GM23248 (cell line): ENCODE measurements at places on chromosomes 5 and 9. TPM values are rescaled to one million over a fixed set of nuclear protein-coding genes. Genes with fewer than 3 reads are reported as not detected.

- no peak for DNase-seq
Measured at GRCh38 chr9:72995131-72996024, 42.5 kb upstream of the ALDH1A1 start.

DNA sequence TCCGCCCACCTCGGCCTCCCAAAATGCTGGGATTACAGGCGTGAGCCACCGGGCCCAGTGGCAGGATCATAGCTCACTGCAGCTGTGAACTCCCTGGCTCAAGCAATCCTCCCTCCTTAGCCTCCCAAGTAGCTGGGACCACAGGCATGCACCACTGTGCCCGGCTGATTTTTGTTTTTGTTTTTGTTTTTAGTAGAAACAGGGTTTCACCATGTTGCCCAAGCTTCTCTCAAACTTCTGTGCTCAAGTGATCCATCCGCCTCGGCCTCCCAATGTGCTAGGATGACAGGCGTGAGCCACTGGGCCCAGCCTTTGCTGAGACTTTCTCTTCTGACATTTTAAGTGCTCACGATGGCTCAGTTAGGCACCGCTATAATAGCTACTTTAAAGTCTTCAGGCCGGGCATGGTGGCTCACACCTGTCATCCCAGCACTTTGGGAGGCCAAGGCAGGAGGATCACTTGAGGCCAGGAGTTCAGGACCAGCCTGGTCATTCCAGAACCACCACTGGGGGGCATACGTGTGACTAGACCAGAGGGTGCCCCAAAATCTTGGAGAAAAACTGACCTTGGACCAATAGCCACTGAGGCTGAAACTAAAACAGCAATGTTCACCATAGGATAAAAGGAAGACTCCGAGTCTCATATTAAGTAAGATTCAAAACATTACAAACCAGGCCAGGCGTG, 3.1 kb upstream of the ENTPD8 start:
- DNase-seq, result no peak

- peak; percentile 67 for DNase-seq
Measured at GRCh38 chr9:113589890-113590289, 126.4 kb downstream of the RGS3 start.

Gene TAF11L10
- total RNA-seq, result not detected in 2 replicates

DNA sequence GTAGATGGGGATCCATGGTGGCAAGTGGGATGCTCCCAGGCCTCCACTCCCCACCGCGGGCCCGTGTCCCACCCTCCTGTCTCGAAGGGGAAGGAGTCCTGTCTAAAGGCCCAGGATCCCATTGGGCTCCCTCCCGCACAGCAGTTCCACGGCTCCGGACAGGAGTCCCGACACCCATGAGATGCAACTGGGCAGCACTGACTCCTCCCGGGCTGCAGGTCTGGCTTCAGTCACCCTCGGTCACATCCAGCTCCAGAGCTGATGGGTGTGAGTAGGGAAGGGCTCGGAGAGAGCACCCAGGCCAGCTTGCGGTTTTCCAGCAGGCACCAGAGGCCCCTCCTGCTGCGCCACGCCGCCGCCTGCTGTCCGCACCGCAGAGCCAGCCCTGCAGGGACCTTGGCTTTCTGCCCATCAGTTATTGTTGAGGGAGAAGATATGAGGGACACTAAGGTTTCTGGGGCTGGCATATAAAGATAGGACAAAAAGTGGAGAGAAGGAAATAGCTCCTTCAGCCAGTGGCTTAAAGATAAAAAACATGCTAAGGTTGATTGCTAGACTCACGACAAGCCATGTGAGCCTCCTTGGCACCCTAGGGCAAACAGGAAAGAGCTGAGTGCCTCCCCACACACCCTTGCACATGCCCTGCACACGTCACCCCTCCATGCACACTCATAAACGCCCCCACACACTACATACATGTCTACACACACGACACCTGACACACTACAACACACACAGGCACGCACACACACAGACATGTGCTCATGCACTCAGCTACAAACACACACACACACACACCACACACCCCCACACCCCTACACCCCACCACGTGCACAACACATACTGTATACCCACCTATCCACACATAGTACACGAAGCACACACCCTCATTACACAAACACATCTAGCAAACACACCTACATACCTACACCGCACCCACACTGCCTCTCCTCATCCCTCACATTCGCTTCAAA, 79.0 kb downstream of the AK8 start:
- no peak for DNase-seq

Gene SIT1
- total RNA-seq, result not detected in 2 replicates

GRCh38 chr9:89996116-89996515, 391.3 kb downstream of the GADD45G start:
- DNase-seq, result no peak

DNA sequence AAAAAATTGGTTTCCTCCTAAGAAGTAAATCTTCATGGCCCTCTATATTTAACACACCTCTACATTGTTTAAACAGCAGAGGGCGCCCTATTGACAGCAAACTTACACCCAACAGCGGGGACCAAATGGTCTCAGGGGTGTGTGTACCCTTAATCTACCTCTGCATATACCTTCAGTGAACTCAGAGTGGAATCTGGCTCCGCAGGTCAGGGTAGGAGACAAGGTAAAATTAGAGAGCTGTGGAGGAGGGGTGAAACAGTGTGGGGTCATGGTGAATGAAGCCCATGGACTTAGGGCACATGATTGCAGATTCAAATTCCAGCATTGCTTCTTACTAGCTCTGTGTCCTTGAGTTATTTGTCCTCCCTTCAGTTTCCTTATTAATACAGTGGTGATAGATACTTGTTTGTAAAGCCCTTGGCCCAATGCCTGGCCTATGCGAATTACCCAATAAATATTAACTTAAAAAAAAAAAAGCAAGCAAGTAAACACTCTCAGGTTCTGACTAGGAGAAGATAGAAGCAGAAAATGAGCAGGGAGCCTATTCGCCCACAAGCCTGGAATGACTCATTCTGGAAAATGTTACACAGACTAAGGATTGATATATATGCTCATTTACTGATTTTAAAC, 122.9 kb downstream of the CAVIN4 start:
- DNase-seq, result peak; percentile 42

Gene IFNA4
- total RNA-seq, result not detected in 2 replicates

GRCh38 chr9:111895996-111896941, at the start of gene UGCG:
TSS of gene UGCG (plus strand) at chr9:111896814. CDS start at chr9:111897216, 402 bp downstream.
- peak; percentile 96 for DNase-seq

DNA sequence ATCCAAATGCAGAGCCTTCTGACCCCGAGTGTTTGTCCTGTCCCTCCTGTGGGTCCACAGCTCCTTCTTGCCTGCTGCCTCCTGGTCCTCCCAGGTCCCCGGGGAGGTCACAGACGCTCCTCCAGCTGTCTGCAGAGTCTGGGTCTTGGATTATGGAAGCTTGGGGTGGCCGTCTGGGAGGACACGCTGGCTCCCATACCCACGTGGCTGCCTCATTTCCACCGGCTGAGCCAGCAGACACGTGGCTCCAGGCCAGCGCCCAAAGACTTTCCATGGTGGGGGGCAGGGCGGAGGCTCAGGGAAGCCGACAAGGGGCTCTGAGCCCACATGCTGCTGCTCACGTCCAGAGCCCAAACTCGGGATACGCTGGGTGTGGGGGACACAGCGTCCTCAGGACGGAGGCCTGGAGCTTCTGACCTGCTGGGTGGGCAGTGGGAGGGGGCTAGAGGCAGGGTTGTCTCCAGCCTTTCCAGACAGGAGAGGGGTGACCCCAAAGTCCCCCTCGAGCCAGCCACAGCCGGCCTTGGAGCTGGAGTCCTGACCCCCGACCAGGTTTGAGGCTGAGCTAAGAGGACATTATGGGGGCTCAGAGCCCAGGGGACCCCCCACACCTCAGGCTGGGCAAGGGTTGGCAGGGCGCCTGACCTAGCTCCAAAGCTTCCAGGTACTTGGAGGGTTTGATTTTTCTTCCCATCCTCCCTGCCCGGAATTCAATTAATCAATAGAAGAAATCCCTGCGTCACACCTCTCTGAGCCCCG, 24.2 kb upstream of the RNU6ATAC start:
- peak; percentile 46 for DNase-seq

GRCh38 chr9:110129425-110129824, 78.5 kb downstream of the C9orf152 start:
- no peak for DNase-seq

DNA sequence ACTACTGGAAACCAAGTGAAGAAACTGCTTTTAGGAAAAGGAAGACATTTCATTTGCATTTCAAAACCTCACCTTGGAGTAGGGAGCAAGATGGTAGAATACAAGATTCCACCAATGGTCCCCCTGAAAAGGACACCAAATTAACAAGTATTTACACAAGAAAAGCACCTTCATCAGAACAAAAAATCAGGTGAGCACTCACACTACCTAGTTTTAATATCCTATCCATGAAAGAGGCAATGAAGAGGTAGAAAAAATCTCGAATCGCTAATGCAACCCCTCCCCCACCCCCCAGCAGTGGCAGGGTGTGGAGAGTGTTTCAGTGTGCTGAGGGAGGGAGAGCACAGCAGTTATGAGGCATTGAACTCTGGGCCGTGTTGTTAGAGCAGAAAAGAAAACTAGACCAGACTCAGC, 1397.0 kb upstream of the C9orf72 start:
- no peak for DNase-seq

DNA sequence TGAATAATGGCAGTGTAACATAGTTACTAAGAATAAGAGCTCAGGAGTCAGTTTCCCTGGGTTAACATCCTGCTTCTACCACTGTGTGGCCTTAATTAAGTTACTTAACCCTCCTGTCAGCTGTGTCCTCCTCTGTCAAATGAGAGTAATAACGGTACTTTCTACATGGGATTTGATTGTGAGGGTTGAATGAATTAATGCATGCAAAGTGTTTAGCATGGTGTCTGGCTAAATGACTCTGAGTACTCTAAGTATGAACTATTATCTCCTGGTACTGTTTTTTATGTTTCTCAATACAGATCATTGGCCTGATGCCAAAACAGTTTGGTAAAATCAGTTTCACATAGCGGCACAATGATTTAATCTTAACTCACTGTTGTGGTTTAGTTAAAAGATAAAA, 19.6 kb downstream of the ZNF131 start:
- DNase-seq, result no peak
